ENCODE measurements at places on chromosomes 16 and 17.

GRCh38 chr16:62940569-62940968, 904.3 kb upstream of the CDH8 start:
- no peak for DNase-seq

- DNase-seq: no peak
Measured at GRCh38 chr16:84334058-84334457, 34.3 kb upstream of the ATP2C2 start.

GRCh38 chr17:76039121-76039520, 12.0 kb upstream of the EVPL start:
- no peak for DNase-seq

GRCh38 chr17:45992904-45993303, 6.1 kb upstream of the STH start:
- DNase-seq: no peak

GRCh38 chr16:69073181-69073702, 32.2 kb upstream of the HAS3 start:
- no peak for DNase-seq

- DNase-seq: peak; percentile 80
Measured at GRCh38 chr16:1379304-1380076, 27.8 kb downstream of the GNPTG start.

- no peak for DNase-seq
Measured at GRCh38 chr17:64532409-64532808, 25.6 kb downstream of the CEP95 start.

DNA sequence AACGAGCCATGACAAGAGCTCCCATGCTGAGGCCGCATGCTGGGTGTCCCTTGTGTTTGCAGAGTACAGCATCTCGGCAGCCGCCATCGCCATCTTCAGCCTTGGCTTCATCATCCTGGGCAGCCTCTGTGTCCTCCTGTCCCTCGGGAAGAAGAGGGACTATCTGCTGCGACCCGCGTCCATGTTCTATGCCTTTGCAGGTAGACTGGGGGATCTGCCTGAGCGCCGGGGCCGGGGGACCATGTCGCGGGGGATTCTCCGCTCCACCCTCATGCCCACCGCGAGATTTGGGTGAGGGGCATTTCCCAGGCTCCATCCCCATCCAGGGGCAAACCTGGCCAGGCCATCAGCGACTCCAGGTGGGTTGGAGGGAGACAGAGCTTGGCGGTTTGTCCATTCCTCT, 10.7 kb downstream of the CACNG1 start:
- DNase-seq: no peak

DNA sequence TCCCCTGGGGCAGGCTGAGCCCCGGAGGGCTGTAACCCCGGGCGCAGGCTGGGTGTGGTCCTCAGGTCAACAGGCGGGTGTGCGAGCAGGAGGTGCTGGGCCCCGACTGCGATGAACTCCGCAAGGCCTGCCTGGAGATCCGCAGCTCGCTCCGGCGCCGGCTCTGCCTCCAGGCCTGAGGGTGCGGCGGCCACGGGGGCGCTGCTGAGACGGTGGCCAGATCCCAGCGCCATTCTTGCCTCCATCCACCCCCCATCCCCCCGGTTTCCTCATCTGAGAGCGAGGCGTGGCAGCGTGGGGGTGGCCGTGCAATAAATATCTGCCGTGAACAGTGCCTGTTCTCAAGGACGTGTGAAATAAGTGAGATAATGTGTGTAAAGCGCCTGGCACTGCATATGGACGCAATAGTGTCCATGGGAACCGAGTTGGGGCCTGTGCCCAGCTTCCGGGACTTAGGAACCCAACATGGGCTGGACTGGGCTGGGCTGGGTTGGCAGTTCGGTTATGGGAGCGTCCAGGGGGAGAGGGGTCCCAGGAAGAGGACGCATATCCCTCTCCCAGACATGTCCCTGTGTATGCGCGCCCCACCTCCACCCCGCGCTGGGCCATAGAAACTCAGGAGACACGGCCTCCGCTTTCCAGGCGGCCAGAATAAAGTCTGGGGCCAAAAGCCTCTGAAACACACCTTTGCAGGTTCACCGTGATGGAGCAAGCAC, 15.0 kb downstream of the ZNF213 start:
- DNase-seq: peak; percentile 71

- no peak for DNase-seq
Measured at GRCh38 chr17:21235921-21236320, 17.3 kb downstream of the NATD1 start.

GRCh38 chr17:65023791-65024190, 32.7 kb downstream of the GNA13 start:
- no peak for DNase-seq

DNA sequence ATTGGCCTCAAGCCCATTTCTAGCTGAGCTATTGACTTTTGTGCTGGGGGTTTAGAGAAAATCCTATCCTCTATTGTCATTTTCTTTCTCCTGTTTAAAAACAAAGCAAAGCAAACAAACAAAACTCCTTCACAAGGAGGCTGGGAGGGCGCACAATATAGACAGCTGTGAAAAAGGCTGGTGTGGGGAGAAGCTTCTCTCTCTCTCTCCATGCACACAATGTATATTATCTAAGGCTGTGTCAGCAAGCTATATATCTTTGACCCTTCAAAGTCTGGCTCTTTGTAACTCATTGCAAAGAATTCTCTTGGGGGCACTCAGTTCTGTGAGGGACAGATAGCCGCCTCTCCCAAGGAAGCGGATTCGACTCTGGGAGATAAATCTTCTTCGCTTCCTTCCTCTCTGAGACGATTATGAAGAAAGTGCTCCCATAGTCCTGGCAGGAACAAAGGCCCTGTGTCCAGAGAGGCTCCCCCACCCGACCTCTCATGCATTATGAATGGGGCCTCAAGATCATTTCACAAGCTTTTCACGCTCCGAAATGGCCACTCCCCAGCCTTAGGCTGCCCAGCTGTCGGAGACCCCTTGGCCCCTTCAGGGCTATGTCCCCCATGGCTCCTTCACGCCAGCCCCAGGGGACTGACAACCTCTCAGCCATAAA, 33.2 kb upstream of the MEAK7 start:
- DNase-seq: no peak

DNA sequence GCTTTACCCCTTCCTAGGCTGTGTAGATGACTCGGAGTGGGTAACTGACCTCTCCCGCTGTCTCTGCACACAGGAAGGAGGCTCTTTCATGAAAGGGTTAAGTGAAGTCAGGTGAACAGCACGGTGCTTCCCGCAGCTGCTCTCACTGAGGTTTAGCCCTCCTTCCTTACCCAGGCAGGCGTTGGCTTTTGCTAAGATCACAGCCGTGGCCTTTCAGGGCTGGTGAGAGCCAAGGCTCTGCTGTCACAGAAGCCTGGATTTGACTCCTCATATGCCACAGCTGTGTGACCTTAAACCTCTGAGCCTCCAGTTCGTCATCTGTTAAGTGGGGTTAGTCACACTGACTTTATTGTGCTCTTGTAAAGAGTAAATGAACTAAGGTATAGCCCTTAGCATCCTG, 90.9 kb upstream of the PLCG2 start:
- peak; percentile 40 for DNase-seq

- peak; percentile 50 for DNase-seq
Measured at GRCh38 chr17:47785538-47786123, 36.0 kb downstream of the OSBPL7 start.

- DNase-seq: no peak
Measured at GRCh38 chr16:10558305-10558704, 22.1 kb downstream of the EMP2 start.

- no peak for DNase-seq
Measured at GRCh38 chr16:55333684-55334083, 9.7 kb downstream of the IRX6 start.

- DNase-seq: no peak
Measured at GRCh38 chr16:26787924-26788323, 278.8 kb upstream of the C16orf82 start.

DNA sequence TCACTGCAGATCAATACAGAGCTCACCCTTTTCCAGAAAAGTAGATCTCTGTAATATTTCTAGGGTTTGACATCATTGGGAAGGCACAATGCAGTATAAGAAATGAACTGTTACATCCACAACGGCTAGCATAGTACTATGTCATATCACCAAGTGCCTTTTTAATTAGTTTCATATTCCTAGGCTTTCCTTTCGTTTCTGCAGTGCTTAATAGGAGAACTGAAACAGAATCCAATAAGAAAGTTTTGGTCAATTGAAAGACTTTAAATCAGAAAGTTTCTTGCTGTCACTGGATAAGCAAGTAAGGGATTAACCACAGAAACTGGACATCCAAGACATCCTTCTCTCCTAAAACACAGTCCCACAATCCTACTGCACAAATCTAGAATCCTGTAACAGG, 3.5 kb upstream of the RNF43 start:
- no peak for DNase-seq
